ENCODE measurements at places on chromosomes 13 and 19.

- no peak for DNase-seq
Observed at GRCh38 chr13:64397701-64398100, 2832.4 kb downstream of the PCDH9 start.

- DNase-seq, result peak; percentile 50
Observed at GRCh38 chr19:1853295-1854038, 5.2 kb upstream of the REXO1 start.

DNA sequence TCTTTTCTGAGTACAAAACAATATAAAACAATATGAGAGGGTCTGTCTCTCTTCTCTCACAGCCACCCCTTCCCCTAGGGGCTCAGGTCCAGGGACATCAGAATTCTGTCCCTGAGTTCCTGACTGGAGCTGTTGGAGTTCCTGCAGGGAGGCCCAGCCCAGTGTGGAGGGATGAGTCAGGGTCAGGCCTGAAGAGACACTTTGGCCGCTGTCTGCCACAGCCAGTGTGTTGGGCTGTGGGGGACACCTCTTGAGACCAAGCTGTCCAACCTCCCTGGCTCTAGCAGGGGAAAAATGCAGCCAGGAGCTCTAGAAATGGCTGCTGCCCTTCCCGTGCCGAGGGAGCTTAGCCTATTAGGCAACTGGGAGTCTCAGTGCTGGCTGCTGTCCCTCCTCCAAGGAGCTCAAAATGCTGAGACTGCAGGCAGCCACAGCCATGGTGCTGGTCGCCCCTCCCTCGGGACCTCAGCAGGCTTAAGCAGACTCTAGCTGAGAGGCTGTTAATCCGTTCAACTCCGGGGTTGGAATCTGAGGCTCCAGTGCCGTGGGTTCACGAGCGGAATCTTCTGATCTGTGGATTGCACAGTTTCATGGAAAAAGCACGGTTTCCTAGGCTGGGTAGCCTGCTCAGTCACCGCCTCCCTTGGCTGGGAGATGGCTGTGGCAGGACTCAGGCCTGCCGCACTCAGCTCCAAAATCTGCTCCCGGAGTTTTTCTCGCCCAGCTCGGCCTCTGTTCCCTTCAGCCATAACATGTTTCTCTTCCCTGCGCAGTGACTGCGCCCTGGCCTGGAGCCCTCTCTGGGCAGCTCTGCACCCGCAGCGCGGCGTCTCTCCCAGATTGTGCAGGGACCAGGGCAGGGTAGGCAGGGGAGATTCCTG, 3.8 kb upstream of the ZNF626 start:
- no peak for DNase-seq

GRCh38 chr13:64314331-64314730, 2898.7 kb upstream of the PCDH20 start:
- DNase-seq, result no peak

- DNase-seq, result no peak
Observed at GRCh38 chr19:12912571-12912970, 6.5 kb downstream of the SYCE2 start.

- DNase-seq, result no peak
Observed at GRCh38 chr19:10173527-10173926, 21.2 kb downstream of the DNMT1 start.

DNA sequence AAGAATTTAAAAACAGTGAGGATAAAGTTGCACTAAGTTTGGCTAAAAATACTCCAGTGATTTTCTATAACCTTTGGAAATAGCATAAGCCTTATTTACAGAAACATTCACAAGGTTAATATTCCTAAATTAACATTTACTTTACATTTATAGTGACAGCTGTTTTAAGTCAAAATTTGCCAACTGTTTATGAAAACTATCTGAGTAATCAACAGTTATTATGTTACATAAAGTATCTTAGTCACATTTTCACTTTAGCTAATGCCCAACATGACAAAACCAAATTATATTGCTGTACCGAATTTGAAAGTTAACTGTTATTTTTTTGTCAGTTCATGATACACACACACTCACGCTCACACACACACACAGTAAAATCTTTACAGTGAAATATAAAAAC, 1.2 kb downstream of the TNFRSF19 start:
- DNase-seq, result no peak

GRCh38 chr19:30053558-30053957, 111.5 kb downstream of the URI1 start:
- DNase-seq, result no peak

DNA sequence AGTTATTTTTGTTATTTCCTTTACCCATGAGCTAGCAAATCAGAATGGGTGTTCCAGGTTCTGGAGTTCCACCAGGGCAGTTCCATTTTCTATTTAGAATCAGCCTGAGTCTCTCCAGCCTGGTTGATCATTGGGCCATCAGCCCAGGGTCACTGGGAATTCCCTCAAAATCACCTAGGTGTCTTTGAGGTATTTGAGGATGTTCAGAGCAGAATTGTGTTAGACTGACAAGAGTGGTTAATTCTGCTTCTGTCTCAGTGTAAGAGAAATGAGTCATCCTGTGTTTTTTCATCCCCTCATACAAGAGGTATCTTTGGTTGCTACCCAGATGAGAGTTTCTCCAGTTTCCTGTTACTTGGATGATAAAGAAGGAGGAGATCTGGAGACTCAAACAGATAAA, 11.7 kb downstream of the ZNF66 start:
- no peak for DNase-seq

GRCh38 chr13:32228330-32229041, 86.7 kb downstream of the ZAR1L start:
- DNase-seq, result no peak

- DNase-seq, result no peak
Observed at GRCh38 chr13:112242777-112243176, 133.4 kb upstream of the SPACA7 start.

- DNase-seq, result no peak
Observed at GRCh38 chr19:45667620-45668341, at the start of gene GIPR. TSS of gene GIPR (plus strand) at chr19:45668221. CDS start at chr19:45669521, 1,300 bp downstream.

- peak; percentile 12 for DNase-seq
Observed at GRCh38 chr13:79679334-79679733, 198.4 kb downstream of the NDFIP2 start.

DNA sequence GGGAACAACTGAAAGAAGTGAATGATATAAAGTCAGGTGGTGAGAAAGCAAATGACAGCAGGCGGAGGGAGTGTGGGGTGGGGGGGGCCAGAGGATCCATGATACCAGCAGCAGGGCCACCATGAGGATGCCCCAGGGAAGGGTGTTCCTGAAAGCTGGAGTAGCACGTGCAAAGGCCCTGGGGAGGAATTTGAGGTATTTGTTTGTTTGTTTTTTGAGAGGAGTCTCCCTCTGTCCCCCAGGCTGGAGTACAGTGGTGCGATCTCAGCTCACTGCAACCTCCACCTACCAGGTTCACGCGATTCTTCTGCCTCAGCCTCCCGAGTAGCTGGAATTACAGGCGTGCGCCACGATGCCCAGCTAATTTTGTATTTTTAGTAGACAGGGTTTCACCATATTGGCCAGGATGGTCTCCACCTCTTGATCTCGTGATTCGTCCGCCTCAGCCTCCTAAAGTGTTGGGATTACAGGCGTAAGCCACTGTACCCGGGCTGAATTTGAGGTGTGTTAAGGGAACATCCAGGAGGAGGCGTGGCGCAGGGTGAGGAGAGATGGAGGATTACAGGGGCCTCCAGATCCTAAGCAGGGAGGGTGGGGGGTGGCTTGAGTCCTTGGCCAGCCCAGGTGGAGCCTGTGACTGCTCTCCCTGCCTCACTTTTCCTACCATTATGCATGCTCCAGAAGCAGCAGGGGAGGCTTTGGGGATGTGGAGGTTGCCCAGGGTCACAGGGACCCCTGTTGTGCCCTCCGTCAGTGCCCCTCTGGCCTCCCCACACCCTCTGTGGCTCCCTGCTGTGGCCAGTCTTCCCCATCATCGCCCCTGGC, 12.4 kb upstream of the JUND start:
- DNase-seq, result no peak

- DNase-seq, result no peak
Observed at GRCh38 chr13:93377196-93377595, 150.6 kb downstream of the GPC6 start.

GRCh38 chr19:12708641-12709040, 12.2 kb upstream of the FBXW9 start:
- DNase-seq, result no peak

GRCh38 chr19:2282062-2282861, at the start of gene PEAK3:
TSS of gene PEAK3 (minus strand) at chr19:2282175. CDS start at chr19:2280931, 1,244 bp downstream.
- DNase-seq, result peak; percentile 57

DNA sequence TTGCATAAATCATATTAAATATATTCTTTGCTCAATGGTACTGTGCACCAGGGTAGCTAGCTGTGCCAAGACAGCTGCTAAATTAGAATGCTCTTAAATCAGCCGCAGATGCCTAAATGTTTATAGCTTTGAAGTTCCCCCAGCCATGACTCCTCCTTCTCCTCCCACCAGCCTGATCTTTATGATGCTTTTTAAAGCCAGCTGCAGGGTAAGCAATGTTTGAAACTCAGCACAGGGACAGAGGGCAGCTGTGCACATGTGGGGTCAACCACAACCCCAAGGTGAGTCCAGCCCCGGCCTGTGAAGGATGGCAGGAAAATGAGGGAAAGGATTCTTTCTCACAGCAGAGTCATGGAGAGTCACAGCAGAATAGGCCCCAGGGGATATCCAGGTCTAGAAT, 635.7 kb downstream of the UQCRFS1 start:
- DNase-seq, result no peak

DNA sequence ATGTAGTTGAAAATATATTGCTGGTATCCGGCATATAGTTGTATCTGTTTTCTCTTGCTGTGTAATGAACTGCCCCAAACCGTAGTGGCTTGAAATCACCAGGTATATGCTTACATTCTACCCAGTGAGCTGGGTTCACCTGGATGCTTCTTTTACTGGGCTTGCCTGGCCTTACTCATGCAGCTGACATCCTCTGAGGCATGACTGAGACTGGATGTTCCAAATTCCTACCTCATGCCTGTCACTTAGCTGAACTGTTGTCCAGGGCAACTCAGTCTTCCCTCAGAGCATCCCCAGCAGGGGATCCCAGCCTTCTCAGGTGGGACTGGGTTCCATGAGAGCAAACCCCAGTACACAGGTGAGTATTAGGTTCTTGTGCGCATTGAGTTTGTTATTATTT, 66.8 kb downstream of the IFT88 start:
- DNase-seq, result no peak

GRCh38 chr19:54389553-54389952, 24.8 kb upstream of the LAIR1 start:
- peak; percentile 97 for DNase-seq

DNA sequence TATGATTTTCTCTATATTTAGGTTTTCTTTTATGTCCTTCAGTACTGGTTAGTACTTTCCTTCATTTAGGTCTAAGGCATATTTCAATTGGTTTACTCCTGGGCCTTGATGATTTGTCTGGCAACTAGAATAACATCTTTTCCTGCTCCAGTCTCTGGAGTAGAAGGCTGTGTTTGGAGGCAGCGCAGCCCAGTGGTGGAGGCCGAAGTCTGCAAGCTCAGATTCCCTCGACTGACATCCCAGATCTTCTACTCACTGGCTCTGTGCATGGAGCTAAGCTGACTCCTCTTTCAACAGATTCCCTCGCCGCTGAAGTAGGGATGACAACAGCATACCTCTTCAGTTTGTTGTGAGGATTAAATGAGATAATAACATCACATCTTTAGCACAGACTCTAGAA, 141.0 kb downstream of the RAP2A start:
- DNase-seq, result no peak

DNA sequence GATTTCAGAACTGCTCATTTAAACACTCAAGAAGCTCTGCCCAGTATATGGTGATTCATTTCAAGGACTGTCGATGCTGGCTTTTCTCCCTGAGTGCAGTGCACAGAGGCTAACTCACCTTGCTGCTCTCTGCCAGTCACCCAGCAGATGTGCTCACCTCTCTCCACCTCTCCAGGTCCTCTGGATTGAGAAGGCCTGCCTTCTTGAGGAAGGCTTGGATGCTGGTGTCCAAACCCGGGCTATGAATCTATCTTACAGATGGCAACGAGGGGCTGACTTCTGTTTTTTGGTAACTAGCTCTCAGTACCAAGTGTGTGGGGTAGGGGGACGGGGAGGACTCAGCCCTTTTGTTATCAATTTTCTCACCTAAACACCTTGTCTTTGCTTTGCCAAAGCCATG, 47.6 kb downstream of the TEX29 start:
- DNase-seq, result no peak

GRCh38 chr19:44658069-44658733, 13.1 kb upstream of the CEACAM19 start:
- DNase-seq, result no peak

DNA sequence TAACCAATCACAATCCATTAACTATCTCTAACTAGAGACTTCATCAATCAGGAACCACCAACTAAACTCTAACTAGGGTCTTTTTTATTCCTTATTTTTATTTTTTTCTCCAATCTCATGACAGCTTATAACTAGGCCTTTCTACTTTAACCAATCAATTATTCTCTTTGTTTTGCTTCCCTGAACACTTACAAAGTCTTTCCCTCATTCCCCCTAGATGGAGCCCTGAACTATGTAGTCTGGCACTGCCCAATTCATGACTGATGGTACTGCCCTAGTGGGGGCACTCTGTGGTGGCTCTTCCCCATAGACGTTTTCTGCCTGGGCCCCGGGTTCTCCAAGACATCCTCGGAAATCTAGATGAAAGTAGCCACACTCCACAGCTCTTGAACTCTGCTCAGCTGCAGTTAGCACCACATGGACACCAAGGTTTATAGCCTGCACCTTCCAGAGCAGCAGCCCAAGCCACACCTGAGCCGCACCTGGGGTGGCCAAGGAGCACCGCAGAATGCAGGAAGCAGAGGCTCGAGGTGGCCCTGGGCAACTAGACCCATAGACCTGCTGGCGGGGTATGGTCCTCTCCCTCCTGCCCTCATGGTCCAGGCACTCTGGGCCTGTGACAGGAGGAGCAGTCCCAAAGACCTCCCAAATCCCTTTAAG, 6.6 kb downstream of the ATP7B start:
- DNase-seq, result no peak

- no peak for DNase-seq
Observed at GRCh38 chr19:45347570-45348366, 7.2 kb downstream of the KLC3 start.

Measured in GF-D8 (cell line).